Pancreas (tissue), 10 donors: ENCODE measurements at places on chromosomes 12 and 14. TPM values are rescaled to one million over a fixed set of nuclear protein-coding genes. Genes with fewer than 3 reads are reported as not detected.

DNA sequence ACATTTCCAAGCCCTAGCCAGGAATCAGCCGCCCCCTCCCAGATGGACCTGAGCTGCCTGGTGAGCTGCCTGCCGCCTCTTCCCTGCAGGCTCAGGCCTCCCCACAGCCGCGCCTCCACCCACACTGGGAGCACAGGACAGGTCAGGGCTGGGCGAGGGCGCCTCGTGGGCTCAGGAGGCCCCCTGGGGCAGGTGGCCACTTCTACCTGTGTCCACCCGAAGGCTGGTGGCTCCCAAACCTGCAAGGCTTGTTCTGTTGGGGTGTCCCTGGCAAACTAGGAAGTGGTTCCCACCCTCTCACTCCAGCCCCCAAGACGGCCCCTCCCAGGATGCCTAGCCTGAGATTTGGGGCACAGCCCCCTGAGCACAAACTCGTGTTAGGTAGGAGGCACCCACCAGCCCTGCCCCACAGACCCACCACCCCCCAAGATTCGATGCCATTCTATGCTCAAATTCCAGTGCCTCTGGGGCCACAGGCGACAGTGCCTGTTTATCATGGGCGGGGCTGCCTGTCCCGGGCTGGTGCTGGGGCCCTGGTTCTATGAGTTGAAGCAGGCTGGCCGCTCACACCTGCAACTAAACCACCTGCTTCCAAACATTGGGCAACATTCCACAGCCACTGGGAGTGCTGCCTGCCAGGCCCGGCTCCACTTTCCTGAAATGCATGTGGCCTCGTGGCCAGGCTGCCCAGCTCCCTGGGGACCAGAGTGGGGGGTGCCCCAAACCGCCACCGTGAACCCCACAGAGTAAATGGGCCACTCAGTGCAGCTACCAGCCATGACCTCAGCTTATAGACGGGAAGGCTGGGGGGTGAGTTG is 6.8 kb downstream of the MMP17 start:
- no peak for DNase-seq

DNA sequence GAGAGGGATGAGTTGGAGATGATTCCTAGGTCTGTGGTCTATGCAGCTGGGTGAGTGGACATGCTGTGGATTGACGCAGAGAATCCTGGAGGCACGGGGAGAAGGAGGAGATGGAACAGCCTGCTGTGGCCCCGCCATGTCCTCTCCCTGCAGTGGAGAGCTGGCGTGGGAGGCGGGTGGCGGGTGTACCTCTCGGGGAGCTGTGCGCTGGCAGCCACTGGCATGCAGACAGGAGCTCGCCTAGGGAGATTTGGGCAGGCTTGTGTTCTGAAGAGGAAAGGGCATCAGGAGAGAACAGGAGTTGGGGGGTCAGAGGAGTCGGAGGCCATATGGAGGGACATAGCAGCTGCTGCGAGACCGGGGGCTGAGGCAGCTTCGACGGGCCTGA is 56.1 kb downstream of the TECPR2 start:
- DNase-seq, result no peak

- no peak for DNase-seq
These were observed 2.8 kb upstream of the PYROXD1 start for GRCh38 chr12:21434699-21435098.

DNA sequence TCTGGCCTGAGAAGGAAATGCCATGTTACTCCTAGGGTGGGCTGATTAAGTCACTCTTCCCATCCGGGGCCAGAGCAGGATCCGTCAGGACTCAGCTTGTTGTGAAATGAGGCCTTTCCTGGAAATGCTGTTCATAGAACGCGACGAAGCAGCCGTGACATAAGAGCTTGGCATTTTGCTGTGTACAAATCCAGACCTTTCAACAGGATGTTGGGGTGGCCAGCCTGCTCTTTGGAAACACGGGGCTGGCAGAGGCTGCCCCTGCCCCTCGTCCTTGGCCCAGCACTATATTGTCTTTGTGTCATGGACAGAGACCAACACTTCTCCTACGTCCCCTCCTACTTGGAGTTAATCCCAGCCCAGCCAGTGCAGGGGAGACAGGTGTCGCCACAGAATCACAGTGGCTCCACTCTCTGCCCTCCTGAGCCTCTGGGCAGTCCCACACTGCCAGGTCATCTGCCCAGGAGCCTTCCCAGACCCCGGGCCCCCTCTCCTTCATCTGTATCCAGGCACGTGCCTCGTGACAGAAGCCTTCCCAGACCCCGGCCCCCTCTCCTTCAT is 18.6 kb upstream of the EIF5 start:
- no peak for DNase-seq

- no peak for DNase-seq
These were observed 363.4 kb downstream of the DAD1 start for GRCh38 chr14:22225516-22226140.

The SIX6 gene
- polyA plus RNA-seq, result not detected

The RHEBL1 gene
- polyA plus RNA-seq, result 0.63 TPM

The C3AR1 gene
- 1.4 TPM for polyA plus RNA-seq

DNA sequence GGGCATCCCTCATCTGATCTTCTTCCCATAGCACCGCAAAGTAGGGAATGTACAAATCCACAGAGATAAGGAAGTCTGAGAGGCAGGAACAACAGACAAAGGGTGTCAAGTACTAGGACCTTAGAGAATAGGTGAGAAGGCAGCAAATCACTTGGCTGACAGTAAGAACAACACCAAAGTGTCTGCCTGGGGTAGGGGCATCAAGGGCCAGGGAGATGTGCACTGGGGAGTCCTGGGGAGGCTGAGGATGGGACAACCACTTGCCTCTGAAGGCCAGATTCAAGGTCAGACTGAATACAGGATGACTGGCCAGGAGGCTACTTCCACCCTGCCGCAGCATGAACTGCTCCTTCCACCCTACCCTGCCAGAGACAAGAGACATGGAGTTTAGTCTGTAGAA is 1040.8 kb downstream of the BCL11B start:
- no peak for DNase-seq

- no peak for DNase-seq
These were observed 31.2 kb downstream of the CCDC59 start for GRCh38 chr12:82326905-82327503.

GRCh38 chr14:103073876-103074728 is 9.9 kb upstream of the LBHD2 start:
- DNase-seq, result no peak

The SOAT2 gene
- 0.54 TPM for polyA plus RNA-seq

- no peak for DNase-seq
These were observed 708.0 kb downstream of the BCL11B start for GRCh38 chr14:98564006-98564405.

GRCh38 chr12:131116468-131117117 is 162.9 kb downstream of the ADGRD1 start:
- no peak for DNase-seq

- no peak for DNase-seq
These were observed 36.9 kb downstream of the ATP2A2 start for GRCh38 chr12:110317911-110318310.

- DNase-seq, result no peak
These were observed 26.3 kb downstream of the KLRK1 start for GRCh38 chr12:10363658-10363913.

DNA sequence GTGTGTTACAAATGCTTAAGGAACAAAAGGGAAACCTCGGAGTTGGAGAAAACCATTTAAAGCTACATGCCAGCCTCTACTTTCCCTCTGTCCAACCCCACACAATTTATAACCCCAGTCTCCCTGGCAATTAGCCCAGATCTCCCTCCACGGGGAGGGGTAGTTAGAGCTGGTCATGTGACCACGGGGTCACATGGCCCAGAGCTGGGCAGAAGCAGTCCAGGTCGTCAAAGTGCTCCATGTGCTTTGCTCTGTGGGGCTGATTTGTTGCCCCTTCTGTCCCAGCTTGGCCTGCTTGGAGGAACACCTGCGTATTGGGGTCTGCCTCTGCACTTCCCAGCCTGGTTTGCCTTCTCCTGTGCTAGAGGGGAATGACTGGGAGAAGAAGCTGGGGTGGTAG is 219.1 kb downstream of the RBM19 start:
- DNase-seq, result no peak

The PSME2 gene
- polyA plus RNA-seq, result 180 TPM

- DNase-seq, result no peak
These were observed 102.1 kb downstream of the ARID2 start for GRCh38 chr12:45831590-45831989.

The BTBD6 gene
- polyA plus RNA-seq, result 20.1 TPM

The IGF1 gene
- polyA plus RNA-seq, result 2.4 TPM

DNA sequence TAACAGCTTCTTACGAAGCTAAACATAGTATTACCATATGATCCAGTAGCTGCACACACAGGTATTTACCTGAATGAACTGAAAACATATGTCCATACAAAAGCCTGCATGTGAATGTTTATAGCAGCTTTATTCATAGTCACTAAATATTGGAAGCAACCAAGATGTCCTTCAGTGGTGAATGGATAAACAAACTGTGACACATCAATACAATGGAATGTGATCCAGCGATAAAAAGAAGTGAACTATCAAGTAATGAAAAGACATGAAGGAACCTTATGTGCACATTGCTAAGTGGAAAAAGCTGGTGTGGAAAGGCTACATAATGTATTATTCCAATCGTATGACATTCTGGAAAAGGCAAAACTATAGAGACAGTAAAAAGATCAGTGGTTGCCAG is 38.1 kb upstream of the JDP2 start:
- no peak for DNase-seq

- peak; percentile 80 for DNase-seq
These were observed 272.0 kb downstream of the ZFP36L1 start for GRCh38 chr14:68520637-68521556.

The ALG10B gene
- 0.68 TPM for polyA plus RNA-seq

DNA sequence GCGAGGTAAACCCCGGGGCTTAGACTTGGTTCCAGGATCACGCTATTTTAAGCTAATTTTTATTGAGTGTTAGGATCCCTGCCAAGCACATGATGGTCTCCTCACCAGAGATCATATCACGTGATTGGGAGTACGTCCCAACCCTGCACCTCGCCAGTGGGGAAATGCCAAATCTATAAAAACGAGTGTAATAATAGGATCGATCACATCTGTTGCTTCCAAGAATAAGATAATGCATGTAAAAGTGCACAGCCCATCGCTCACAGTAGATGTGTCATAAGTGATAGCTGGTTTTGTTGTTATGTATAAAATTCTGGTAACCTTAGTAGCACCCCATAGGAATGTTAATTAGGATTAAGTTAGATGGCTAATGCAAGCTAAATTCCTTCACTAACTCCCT is 581.0 kb upstream of the TMEM132C start:
- DNase-seq, result no peak

DNA sequence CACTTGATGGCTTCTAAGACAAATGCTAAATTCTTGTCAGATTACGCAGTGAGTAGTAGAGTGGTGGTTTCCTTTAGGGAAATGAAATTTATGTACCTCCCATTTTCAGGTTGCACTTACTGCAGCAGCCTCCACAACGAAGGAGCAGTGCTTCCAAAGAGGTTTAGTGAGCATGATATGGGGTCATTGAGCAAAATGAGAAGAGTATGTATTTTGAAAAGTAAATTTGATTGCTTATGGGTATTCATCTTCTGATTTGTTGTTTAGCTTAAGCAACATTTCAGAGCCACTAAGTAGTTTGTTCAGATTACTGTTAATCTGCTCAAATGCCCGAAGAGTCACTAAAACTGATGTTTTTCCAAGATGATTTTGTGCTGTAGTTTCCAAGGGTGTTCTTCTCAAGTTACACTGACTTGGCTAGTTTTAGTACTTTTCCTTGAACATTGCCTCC is 493.6 kb downstream of the PCNX1 start:
- no peak for DNase-seq

- DNase-seq, result no peak
These were observed 20.3 kb downstream of the HVCN1 start for GRCh38 chr12:110668480-110669192.

The LYZ gene
- polyA plus RNA-seq, result 10.1 TPM

GRCh38 chr12:43880547-43880946 is 44.7 kb downstream of the TMEM117 start:
- no peak for DNase-seq

GRCh38 chr14:105844047-105844630 is 317.8 kb downstream of the TMEM121 start:
- no peak for DNase-seq

- no peak for DNase-seq
These were observed 5.4 kb downstream of the FBXW8 start for GRCh38 chr12:116916122-116916521.

The TC2N gene
- 23.9 TPM for polyA plus RNA-seq

The POLE2 gene
- 2.9 TPM for polyA plus RNA-seq

GRCh38 chr14:99188731-99189191 is 83.2 kb downstream of the BCL11B start:
- no peak for DNase-seq

The LRFN5 gene
- polyA plus RNA-seq, result 1.4 TPM

DNA sequence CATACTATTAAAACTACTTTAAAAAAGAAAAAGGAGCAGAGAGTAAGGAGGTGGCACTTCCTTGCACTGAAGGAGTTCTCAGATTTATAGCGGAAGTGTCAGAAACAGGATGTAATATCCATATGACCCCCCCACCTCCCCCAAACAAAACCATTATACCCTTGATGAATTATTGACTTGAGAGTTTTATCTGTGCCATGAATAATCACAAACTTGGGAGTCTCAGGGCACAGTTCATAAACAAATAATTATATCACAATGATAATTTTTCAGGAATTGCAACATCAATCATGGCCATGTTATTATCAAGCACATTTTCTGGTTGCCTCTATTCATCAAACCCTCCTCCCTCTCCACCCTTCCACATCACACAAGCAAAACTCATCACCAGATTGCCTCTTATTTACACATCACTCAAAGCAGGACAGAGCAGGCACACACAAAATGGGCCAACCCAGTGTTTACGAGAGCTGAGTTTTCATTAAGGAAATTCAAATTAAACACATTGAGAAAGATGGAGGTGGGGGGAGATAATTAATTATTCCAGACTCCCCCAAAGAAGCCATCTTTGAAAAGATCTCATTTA is 141.4 kb downstream of the EGLN3 start:
- no peak for DNase-seq

- no peak for DNase-seq
These were observed 45.5 kb downstream of the MGST1 start for GRCh38 chr12:16392846-16393535.

- DNase-seq, result no peak
These were observed 210.3 kb downstream of the EGLN3 start for GRCh38 chr14:33740531-33740930.

- no peak for DNase-seq
These were observed 75.6 kb downstream of the LMO3 start for GRCh38 chr12:16530268-16530850.

GRCh38 chr12:71469258-71469750 is 29.7 kb downstream of the LGR5 start:
- DNase-seq, result no peak

The KLHDC1 gene
- polyA plus RNA-seq, result 4.8 TPM

DNA sequence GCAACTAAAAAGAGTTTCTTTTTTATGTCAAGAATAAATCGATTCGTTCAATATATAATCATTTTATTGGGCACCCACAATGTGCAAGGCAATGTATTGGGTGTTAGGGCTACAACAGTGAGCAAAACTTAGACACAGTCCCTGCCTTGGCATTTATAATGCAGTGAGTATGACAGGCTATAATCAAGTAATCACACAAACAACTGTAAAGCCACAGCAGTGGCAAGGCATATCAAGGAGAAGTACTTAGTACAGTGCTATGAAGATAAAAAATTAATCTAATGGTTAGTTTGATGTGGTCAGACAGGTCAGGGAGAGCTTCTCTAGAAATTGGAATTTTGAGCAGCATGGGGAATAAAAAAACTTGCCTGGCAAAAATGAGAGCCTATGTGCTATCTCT is 39.5 kb upstream of the OTOGL start:
- no peak for DNase-seq

The LRTM2 gene
- not detected for polyA plus RNA-seq

- no peak for DNase-seq
These were observed 129.1 kb upstream of the TMCC3 start for GRCh38 chr12:94779485-94779884.

The A2M gene
- 30.6 TPM for polyA plus RNA-seq

- DNase-seq, result no peak
These were observed 4.6 kb upstream of the LRP1-AS start for GRCh38 chr12:57151741-57152630.

The CHFR gene
- polyA plus RNA-seq, result 25.7 TPM
